Breast epithelium (tissue), 4 donors: ENCODE measurements at places on chromosomes 5 and 9. TPM values are rescaled to one million over a fixed set of nuclear protein-coding genes. Genes with fewer than 3 reads are reported as not detected.

PCDHGB6 gene
- total RNA-seq = 8.8 TPM

DNA sequence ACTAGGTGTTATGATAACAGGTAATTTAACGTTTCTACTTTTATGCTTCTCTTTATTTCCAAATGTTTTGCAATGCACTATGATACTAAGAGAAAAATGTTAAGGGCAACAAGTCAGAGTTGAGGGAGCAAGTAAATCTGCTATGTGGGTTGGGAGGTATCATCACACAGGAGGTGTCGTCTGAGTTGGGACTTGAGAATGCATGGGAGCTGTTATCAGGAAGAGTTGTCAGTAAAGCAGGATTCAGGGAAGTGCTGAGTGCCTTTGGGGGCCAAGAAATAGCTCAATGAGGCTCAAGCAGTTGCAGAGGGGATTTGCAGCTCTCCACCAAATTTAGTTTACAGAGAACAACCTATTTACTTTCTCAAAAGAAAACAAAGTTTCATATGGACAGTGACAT, 108.0 kb downstream of the PPP2R2B start:
- no peaks in the 10 kb centered on the region for H3K4me1 ChIP-seq
- H3K4me3 ChIP-seq = no peak overlapping the region
- no peak overlapping the region for H3K27ac ChIP-seq
- DNase-seq = no peak
- H3K36me3 ChIP-seq = no peaks in the 10 kb centered on the region
- no peaks in the 10 kb centered on the region for H3K27me3 ChIP-seq

GRCh38 chr5:1654786-1655495, 131.2 kb upstream of the LPCAT1 start:
- peaks cover 30% of the 10 kb centered on the region for H3K27me3 ChIP-seq
- no peaks in the 10 kb centered on the region for H3K36me3 ChIP-seq
- H3K4me3 ChIP-seq = no peak overlapping the region
- no peak for DNase-seq
- no peaks in the 10 kb centered on the region for H3K4me1 ChIP-seq

DNA sequence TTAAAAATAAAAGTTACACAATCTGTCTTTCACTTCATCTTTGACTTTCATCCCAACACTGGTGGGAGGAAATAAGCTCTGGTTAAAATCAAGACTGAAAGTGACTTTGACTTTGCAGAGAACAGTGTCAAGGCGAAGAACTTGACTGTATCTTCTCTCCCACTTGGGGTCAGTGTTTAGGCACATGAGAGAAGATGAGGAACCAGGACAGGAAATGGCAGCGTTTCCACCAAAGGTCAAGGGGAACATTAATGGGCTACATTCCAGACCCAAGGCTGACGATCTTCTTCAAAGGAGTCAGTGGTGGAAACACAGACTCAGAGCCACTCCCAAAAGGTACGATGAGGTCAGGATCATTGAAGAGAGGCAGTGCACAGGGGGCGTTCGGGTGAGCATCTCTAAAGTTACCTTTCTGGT, 409.5 kb downstream of the ARHGEF28 start:
- H3K36me3 ChIP-seq = no peaks in the 10 kb centered on the region
- no peaks in the 10 kb centered on the region for H3K4me1 ChIP-seq

ELOVL7 gene
- 6.1 TPM for total RNA-seq

DNA sequence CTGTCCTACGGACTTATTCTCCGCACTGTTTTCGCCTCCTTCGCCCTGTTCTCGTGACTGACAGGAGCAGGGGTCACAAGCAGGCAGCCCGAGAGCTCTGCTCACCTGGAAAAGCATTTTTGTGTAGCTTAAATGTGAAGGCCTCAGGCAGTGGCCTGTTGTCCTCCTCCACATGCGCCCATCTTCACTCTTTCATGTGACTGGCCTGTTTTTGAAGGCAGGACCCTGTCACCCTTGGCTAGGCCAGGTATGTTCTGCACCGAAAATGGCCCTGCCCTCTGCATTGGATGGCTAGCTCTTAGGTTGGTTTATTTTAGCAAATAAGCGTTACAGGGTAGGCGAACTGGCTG, 614 bp upstream of the CPLANE1 start:
- H3K36me3 ChIP-seq = no peaks in the 10 kb centered on the region
- no peaks in the 10 kb centered on the region for H3K27me3 ChIP-seq
- H3K4me1 ChIP-seq = no peaks in the 10 kb centered on the region
- H3K4me3 ChIP-seq = peak overlapping the region; percentile 65
- H3K27ac ChIP-seq = peak overlapping the region; percentile 92
- DNase-seq = no peak

GRCh38 chr9:119701651-119702050, 332.4 kb upstream of the BRINP1 start:
- no peak for DNase-seq
- H3K27me3 ChIP-seq = no peaks in the 10 kb centered on the region
- H3K27ac ChIP-seq = no peak overlapping the region
- no peaks in the 10 kb centered on the region for H3K4me1 ChIP-seq
- H3K36me3 ChIP-seq = no peaks in the 10 kb centered on the region
- no peak overlapping the region for H3K4me3 ChIP-seq

GRCh38 chr5:122933956-122934355, 88.5 kb downstream of the SNX24 start:
- no peaks in the 10 kb centered on the region for H3K4me1 ChIP-seq
- no peak overlapping the region for H3K27ac ChIP-seq
- DNase-seq = no peak

CDC37L1 gene
- 42.7 TPM for total RNA-seq

DNA sequence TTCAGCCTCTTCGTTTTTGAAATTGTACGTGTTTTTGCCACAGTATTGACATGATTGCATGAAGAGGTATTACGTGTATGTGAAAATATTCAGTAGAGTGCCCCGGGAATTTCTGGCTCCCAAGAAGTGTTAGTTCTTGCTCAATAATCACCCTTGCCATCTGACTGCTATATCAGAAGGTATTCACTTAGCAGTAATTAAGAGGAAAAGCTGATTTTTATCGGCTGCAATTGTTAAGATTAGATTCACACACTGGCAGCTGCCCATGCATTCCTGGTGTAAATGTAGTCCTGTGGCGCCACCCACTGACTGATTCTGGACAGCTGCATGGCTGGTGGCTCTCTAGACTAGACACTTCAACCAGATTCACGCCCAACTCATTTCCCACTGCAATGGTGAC, 440.1 kb upstream of the ADAMTS16 start:
- peak overlapping the region; percentile 32 for H3K4me3 ChIP-seq
- H3K27ac ChIP-seq = no peak overlapping the region
- H3K36me3 ChIP-seq = no peaks in the 10 kb centered on the region
- DNase-seq = peak; percentile 78
- H3K27me3 ChIP-seq = no peaks in the 10 kb centered on the region
- no peaks in the 10 kb centered on the region for H3K4me1 ChIP-seq

GRCh38 chr5:159058716-159059636, 40.7 kb downstream of the EBF1 start:
- H3K27ac ChIP-seq = peak overlapping the region; percentile 27
- no peaks in the 10 kb centered on the region for H3K27me3 ChIP-seq
- H3K4me1 ChIP-seq = no peaks in the 10 kb centered on the region
- H3K4me3 ChIP-seq = no peak overlapping the region

- DNase-seq = no peak
- no peaks in the 10 kb centered on the region for H3K36me3 ChIP-seq
- H3K27ac ChIP-seq = no peak overlapping the region
- H3K4me3 ChIP-seq = no peak overlapping the region
- no peaks in the 10 kb centered on the region for H3K4me1 ChIP-seq
Measured at GRCh38 chr9:73200694-73201452, 49.2 kb downstream of the ANXA1 start.

- H3K27ac ChIP-seq = peak overlapping the region; percentile 80
- H3K4me1 ChIP-seq = peaks cover 6% of the 10 kb centered on the region
Measured at GRCh38 chr5:172837640-172838039, 3.6 kb downstream of the ERGIC1 start.

OTP gene
- not detected for total RNA-seq

DNA sequence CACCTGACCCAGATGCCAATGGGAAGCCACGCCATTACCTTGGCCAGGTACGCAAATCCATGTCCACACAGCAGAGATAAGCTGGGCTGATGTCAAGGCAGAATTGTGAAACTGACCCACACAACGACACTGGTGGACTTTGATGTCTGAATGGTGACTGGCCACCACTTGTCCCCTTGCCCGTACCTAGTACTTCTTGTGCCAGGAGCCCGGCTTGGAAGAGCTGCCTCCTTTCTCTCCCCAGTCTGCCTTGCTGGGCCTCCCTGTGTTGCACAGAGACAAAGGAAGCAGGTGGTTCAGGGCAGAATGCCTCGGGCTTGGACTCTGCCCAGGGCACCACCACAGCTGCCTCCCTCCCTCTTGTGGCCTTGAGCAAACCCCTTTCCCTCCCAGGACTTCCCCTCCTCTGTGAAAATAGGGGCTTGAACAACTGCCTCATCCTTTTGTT, 23.3 kb downstream of the PTGES2 start:
- H3K27ac ChIP-seq = peak overlapping the region; percentile 30
- peaks cover 8% of the 10 kb centered on the region for H3K36me3 ChIP-seq
- no peak for DNase-seq
- no peaks in the 10 kb centered on the region for H3K27me3 ChIP-seq

CTNND2 gene
- total RNA-seq = 6.0 TPM

DNA sequence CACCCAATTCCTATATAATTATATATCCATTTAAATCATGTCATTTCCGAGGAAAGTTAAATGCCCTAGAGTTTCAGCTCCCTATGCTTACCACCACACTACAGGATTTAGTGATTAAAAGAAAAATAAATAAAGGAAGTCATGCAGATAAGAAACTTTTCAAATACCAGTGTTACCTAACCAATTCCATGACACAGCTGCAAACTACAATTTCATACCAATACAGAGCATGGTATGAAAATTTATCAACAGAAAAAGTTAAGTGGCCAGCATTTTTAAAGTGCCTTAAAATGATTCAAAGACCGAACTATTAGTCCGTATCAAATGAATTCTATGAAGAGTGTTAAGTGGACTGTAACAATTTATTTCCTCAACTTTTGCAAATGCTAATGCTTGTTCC, 35.9 kb downstream of the CEP120 start:
- DNase-seq = no peak
- H3K27ac ChIP-seq = no peak overlapping the region
- H3K4me3 ChIP-seq = no peak overlapping the region
- H3K36me3 ChIP-seq = peaks cover 6% of the 10 kb centered on the region

DNA sequence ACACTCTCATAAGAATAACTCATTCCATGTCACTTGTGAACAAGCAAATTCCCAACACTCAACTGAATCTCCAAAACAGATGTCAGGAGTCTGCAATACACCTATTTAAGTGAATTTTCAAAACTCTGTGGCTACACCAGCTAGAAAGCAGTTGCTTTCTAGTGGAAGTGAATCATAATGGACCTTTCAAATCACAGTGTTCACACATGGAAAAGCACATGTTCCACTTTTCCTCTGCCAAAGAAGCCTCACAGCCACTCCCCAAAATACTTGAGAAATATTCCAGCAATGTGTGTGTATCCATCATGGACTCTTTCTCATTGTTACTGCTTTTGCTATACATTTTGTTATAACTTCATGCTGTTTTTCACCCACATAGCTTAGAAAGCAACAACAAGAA, 17.4 kb downstream of the MARCHF3 start:
- H3K27ac ChIP-seq = no peak overlapping the region
- DNase-seq = no peak

DNA sequence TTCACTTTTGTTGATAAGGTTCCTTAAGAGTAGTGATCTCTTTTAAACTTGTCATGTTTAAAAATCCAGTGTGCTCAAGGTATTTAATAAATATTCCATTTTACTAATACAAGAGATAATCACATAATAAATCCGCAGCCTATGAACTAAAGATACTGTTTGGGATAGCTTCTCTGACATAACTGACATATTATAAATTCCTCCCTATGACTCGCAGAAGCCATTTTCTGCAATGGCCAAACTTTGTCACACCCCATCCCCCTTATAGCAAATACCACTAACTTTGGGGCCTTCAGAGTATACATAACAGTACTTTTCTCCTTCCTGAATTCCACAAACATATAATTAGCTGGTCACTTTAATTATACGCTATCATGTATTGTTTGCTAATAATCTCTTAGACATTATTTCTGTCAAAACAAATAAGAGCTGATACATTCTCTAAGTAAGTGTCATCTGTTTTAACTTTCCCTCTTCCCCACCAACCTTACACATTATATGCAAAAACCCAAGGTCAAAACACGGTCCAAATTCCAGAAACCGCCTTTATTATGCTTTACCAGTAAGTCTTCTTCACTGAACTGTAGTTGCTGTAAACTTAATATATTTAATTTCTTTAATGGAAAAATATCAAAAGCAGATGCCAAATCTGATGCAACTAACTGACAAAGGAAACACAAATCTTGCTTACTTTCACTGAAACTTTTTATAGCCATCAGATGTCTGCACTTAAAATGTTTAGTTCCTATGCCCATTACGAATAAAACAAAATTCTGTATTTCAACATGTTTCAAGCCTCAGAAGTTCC, 971 bp downstream of the TMEM267 start:
- peak overlapping the region; percentile 92 for H3K27ac ChIP-seq
- no peak for DNase-seq

DNA sequence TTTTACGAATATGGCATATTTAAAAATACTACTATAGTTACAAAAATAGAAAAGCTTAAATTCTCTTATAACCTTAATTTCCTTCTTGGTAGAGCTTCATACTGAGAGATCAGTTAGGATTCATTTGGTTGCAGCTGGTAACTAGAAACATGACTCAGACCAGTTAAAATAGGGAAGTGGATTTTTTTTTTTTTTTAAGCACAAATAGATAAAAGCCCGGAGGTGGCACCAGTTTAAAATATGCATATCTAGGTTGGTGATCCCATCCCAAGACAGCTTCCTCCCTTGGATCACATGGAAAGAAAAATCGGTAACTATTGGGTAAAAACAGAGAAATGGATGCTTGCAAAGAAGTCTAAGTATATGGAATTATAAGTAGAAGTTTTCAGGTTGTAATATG, 1634.3 kb downstream of the MAT2B start:
- no peaks in the 10 kb centered on the region for H3K36me3 ChIP-seq
- H3K4me1 ChIP-seq = no peaks in the 10 kb centered on the region
- no peak overlapping the region for H3K27ac ChIP-seq
- H3K27me3 ChIP-seq = no peaks in the 10 kb centered on the region

- DNase-seq = no peak
- no peaks in the 10 kb centered on the region for H3K36me3 ChIP-seq
- H3K27me3 ChIP-seq = no peaks in the 10 kb centered on the region
- no peak overlapping the region for H3K4me3 ChIP-seq
- H3K27ac ChIP-seq = no peak overlapping the region
- H3K4me1 ChIP-seq = no peaks in the 10 kb centered on the region
Measured at GRCh38 chr9:131323629-131324028, 34.1 kb downstream of the PLPP7 start.

SPINK1 gene
- 1.6 TPM for total RNA-seq
